Endodermal cell (in vitro differentiated cells): ENCODE measurements at places on chromosomes 7 and 10. TPM values are rescaled to one million over a fixed set of nuclear protein-coding genes. Genes with fewer than 3 reads are reported as not detected.

DNA sequence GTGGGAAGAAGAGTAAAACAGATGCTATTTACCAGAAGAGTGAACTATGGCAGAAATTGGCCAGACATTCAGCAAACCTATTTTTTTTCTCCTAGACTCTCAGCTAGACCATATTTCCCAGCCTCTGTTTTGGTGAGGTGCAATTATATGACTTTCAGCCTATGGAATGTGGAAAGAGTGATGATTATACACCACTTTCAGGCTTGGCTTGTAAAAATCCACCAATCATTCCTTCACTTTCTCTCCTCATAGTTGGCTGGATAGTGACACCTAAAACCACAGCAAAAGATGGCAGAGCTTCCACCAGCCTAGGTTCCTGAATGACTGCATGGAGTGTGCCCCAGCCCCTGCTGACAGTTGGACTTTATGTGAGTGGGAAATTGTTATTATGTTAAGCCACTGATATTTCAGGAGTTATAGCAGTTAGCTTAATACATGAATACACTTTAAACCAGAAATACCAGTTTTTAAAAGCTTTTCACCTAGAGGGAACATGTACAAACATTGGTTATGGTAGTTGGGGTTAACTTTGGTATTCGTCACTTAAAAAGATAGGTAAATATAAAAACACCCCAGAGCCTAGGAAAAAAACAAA, 19.1 kb upstream of the TNKS2 start:
- H3K4me3 ChIP-seq = no peak overlapping the region
- H3K36me3 ChIP-seq = no peaks in the 10 kb centered on the region
- no peak overlapping the region for H3K27ac ChIP-seq
- no peaks in the 10 kb centered on the region for H3K4me1 ChIP-seq
- H3K27me3 ChIP-seq = peaks cover 8% of the 10 kb centered on the region

GRCh38 chr7:68564306-68565135, 1033.8 kb upstream of the AUTS2 start:
- H3K27ac ChIP-seq = no peak overlapping the region
- no peaks in the 10 kb centered on the region for H3K36me3 ChIP-seq
- no peak for DNase-seq
- H3K4me3 ChIP-seq = no peak overlapping the region
- no peaks in the 10 kb centered on the region for H3K27me3 ChIP-seq

- H3K27ac ChIP-seq = no peak overlapping the region
- no peaks in the 10 kb centered on the region for H3K27me3 ChIP-seq
- no peaks in the 10 kb centered on the region for H3K36me3 ChIP-seq
- no peaks in the 10 kb centered on the region for H3K4me1 ChIP-seq
Observed at GRCh38 chr7:35605760-35606159, 89.2 kb downstream of the HERPUD2 start.

DNA sequence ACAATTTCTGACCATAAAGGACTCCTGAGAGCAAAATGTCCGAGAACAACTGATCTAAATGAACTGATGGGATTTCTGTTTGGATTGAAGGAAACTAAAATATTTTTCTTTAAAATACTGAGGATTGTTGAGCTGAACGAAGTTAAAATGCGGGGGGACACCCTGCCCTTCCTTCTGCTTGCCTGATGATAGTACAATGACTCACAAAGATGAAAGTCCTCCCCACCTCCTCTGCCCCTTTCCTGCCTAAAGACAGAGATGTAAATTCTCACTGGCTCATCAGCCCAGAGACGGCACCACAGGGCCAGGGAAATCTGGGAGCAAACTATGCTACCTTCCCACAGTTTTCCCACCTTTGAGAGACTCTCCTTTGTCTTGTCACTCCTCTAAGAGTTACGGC, 180.6 kb downstream of the PHTF2 start:
- no peaks in the 10 kb centered on the region for H3K36me3 ChIP-seq
- no peak for DNase-seq
- no peaks in the 10 kb centered on the region for H3K4me1 ChIP-seq

DNA sequence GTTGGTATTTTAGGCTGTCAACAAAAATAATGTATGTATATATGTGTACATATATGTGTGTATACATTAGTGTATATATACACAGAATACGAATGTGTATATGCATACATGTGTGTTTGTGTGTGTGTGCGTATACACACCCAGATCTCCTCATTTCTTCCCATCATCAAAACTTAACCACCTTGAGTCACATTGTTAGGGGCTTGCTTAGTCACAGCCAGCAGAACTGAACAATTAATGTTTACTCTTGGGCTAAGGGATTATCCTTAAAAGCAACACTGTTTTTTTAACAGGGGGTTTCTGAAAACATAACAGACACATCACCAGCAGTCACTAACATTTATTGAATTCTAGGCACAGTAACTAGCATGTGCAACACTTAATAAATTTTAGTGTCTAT, 83.0 kb upstream of the ASAH2 start:
- H3K4me3 ChIP-seq = no peak overlapping the region
- no peaks in the 10 kb centered on the region for H3K27me3 ChIP-seq
- H3K27ac ChIP-seq = no peak overlapping the region
- H3K4me1 ChIP-seq = no peaks in the 10 kb centered on the region
- no peaks in the 10 kb centered on the region for H3K36me3 ChIP-seq

Gene SPOCK2
- 3.4 to 7.6 TPM (median 3.7 TPM) in 3 replicates for total RNA-seq

GRCh38 chr10:45419676-45420025, 45.6 kb downstream of the ALOX5 start:
- no peak for DNase-seq
- peak overlapping the region; percentile 38 for H3K27ac ChIP-seq
- H3K27me3 ChIP-seq = peaks cover 8% of the 10 kb centered on the region
- no peaks in the 10 kb centered on the region for H3K36me3 ChIP-seq

DNA sequence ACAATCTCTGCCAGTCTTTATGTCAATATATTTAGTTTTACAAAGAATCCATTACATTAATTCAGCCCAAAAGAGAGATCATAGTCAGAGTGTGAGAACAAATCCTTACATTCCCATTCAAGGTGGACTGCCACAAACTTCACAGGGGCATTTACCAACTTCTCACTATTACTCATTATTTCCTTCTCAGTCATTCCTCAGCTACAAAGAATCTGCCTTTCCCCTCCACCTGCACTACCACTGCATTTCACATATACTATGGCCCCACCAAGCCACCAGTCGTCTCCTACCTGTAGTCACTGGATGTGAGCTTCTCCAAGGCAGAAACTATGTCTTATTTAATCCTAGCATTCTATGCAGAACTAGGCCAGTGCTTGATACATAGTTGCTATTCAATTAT, 94.3 kb downstream of the USP6NL start:
- H3K27ac ChIP-seq = no peak overlapping the region
- DNase-seq = no peak
- peaks cover 4% of the 10 kb centered on the region for H3K4me1 ChIP-seq
- H3K4me3 ChIP-seq = no peak overlapping the region
- peaks cover 10% of the 10 kb centered on the region for H3K36me3 ChIP-seq
- H3K27me3 ChIP-seq = no peaks in the 10 kb centered on the region

DNA sequence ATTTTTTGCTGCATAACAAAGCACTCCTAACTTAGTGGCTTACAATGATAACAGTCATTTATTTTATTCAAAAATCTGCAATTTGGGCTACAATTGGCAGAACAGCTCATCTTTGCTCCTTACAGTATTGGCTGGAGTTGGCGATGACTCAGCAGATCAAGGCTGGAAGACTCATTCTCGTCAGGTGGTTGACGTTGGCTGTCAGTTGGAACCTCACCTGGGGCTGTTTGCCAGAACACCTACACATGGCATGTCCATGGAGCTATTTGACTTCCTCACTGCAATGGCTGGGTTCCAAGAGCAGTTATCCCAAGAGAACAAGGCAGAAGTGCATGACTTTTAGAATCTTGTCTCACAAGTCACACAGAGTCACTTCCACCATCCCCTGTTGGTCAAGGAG, 75.1 kb downstream of the NOD1 start:
- H3K4me1 ChIP-seq = no peaks in the 10 kb centered on the region
- H3K27ac ChIP-seq = no peak overlapping the region
- H3K27me3 ChIP-seq = no peaks in the 10 kb centered on the region
- no peak overlapping the region for H3K4me3 ChIP-seq
- DNase-seq = peak; percentile 33

GRCh38 chr10:110927461-110927860, 8.1 kb downstream of the SHOC2 start:
- DNase-seq = no peak
- no peak overlapping the region for H3K4me3 ChIP-seq
- H3K27ac ChIP-seq = no peak overlapping the region
- no peaks in the 10 kb centered on the region for H3K27me3 ChIP-seq

Gene NPY
- total RNA-seq = not detected in 2 replicates

Gene GOLGA7B
- 0.14 and 0.18 TPM in 2 replicates for total RNA-seq

DNA sequence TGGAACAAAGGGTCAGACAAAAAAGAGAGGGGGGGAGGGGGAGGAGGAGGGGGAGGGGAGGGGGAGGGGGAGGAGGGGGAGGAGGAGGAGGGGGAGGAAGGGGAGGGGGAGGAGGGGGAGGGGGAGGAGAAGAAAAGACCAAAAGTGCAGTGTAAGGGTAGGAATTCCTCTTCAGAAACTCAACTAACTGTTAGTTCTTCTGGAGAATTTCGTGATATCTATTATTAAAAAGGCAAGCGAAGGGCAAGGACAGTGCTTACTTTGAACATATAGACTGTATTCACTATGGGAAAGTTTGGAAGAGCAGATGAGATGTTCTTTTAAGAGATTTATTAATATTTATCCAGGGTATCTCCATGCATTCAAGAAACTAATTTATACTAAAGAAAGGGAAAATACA, 258.1 kb downstream of the CACNA2D1 start:
- H3K4me3 ChIP-seq = no peak overlapping the region
- H3K4me1 ChIP-seq = no peaks in the 10 kb centered on the region
- peaks cover 7% of the 10 kb centered on the region for H3K36me3 ChIP-seq
- no peak overlapping the region for H3K27ac ChIP-seq

GRCh38 chr7:128459394-128459878, 3.8 kb downstream of the HILPDA start:
- H3K4me1 ChIP-seq = peaks cover 4% of the 10 kb centered on the region
- no peaks in the 10 kb centered on the region for H3K27me3 ChIP-seq
- DNase-seq = peak; percentile 88
- H3K36me3 ChIP-seq = peaks cover 12% of the 10 kb centered on the region
- H3K4me3 ChIP-seq = no peak overlapping the region

- H3K27me3 ChIP-seq = no peaks in the 10 kb centered on the region
- no peak for DNase-seq
- H3K36me3 ChIP-seq = no peaks in the 10 kb centered on the region
- peaks cover 12% of the 10 kb centered on the region for H3K4me1 ChIP-seq
- no peak overlapping the region for H3K27ac ChIP-seq
- no peak overlapping the region for H3K4me3 ChIP-seq
Observed at GRCh38 chr10:131127610-131128009, 183.9 kb downstream of the TCERG1L start.

Gene FANK1
- 8.6 to 10.0 TPM (median 9.7 TPM) in 3 replicates for total RNA-seq

Gene CHST3
- 11.2 and 12.9 TPM in 2 replicates for total RNA-seq

Gene GDF10
- not detected in 3 replicates for total RNA-seq
